ENCODE measurements at places on chromosomes 2 and 18.

GRCh38 chr2:9757501-9758264 lies 85.6 kb upstream of the TAF1B start:
- peak; percentile 58 for DNase-seq

GRCh38 chr2:109456776-109457175 lies 157.0 kb downstream of the SEPTIN10 start:
- DNase-seq = no peak

GRCh38 chr18:31684279-31685096 lies at the start of gene B4GALT6:
Gene B4GALT6 (minus strand): TSS chr18:31684581. CDS start chr18:31684426, 155 bp downstream.
- DNase-seq = peak; percentile 82

DNA sequence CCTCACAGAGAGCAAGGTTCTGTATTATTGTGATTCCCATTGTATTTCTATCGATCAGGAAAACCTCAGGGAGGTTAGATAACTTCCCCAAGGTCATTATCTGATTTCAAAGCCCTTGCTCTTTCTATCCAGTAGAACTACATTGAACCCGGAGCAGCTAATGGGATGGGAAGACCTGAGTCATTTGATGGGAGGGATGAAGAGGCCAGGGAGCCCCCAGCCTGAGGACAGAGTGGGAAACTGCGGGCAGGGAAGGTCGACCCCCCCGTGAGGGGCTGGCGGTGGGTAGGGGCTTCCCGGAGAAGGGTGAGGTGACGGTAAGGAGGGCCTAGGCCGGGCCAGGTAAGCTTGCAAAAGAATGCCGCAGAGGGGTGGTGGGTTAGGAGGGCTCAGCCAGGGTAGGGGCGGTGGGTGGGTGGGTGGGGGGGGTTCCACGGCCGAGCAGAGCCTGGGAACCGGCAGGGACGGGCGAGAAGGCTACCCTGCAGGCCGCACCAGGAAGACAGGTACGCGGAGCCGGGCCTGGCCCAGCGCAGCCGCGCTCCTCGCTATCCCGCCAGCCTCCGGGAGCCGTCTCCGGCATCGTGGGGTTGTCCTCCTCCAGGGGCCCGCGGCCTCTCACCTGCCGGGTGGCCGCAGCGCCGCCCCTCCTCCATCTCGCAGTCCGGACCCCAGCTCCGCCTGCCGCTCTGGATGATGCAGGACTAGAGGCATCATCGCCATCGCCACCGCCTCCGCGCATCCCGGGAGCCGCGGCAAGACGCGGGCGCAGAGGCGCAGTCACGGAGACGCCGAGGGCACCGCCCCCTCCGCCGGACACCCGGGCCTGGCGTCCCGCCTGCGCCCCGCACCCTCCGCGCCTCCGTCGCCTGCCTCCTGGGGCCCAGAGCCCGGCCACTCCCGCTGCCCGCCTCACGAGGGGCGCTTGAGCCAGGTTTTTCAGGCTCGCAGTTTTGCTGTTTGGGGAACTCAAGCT lies at the start of gene GPR75:
Gene GPR75 (minus strand): TSS at position 762 of the 976 bp plus-strand sequence. CDS start 5,211 bp downstream, outside the sequence.
- no peak for DNase-seq

DNA sequence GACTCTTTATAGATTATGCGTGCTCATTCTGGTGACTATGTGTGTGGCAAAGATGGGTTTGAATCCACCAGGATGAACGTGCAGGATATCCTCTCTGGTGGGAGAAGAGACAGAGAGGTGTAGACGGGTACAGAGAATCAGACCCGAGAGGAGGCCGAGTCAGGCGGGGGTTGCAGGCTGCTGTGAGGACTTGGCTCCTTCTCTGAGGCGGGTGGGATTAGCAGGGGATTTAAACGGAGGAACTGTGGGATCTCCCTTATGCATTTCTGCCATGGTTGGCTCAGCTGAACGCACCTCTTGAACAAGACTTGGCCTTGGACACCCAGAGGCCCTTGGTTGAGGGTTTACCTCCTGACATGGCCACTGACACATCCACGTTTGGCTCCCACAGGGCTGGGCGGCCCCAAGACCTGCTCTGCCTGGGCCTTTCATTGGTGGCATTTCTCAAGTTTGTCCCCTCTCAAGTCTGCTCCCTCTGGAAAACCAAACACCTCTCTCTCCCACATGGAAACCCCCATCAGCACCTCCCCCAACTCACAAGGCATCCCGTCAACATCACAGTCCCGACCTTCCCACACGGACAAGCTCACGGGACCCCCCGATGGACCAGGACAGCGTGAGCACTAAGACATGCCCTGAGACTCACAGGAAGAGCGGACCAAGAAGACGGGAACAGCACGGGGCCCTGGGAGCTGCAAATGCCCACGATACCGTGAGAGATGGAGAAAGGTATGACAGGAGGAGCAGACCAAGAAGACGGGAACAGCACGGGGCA lies 158.3 kb downstream of the RTP5 start:
- DNase-seq = no peak

GRCh38 chr18:3054780-3055179 lies 41.8 kb upstream of the LPIN2 start:
- DNase-seq = no peak

DNA sequence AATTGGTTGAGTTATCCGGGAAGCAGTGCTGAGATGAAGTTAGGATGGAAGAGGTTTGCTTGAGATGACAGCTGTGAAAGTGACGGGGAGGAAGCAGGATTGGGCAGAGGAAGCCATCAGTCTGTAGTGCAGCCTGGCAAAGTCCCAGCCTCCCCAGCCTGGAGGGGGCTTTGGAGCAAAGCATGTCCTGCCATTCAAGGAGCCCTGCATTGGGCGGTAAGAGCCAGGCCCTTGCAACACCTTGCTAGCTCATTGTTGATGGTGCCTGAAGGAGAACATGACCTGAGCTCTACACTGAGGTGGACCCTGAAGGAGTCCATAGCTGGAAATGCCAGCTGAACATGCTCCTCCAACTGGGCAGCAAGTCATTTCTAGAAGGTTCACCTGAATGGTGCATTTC lies 228.9 kb downstream of the ACKR3 start:
- no peak for DNase-seq

DNA sequence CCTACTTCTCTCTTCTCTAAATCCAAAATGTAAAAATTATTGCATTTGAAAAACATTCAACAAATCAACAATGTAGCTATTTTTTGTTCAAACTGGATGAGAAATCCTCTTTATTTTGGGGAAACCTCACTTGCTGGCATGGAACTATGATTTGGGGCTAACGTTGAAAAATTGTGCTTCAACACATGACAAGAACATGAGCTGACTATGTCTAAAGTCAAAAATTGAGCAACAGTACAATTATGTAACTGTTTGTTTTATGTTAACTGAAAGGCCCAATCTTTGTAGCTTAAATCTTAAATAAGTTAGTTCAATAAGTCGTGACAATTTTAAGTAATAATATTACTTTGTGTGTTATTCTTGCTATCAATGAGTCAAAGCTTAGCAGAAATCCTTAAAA lies 67.3 kb downstream of the TMEFF2 start:
- no peak for DNase-seq

GRCh38 chr2:241463276-241464135 lies 44.9 kb downstream of the STK25 start:
- DNase-seq = no peak

DNA sequence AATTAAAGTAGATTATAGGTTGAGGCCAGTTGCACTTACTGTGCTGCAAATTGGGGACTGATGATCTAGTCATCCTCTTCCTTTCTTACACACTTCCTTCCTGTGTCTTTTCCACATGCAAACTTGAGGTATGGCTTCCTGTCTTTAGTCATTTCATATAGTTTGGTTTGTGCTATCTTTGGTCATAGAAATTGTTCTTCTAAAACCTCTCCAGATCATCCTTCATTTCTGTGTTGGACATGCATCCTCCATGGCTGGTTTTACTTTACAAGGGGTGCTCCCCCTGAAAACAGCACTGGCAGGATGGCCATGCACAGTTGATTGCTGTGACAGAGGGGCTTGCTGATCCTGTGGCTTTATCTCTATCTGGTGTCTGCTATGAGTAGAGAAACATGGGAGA lies 36.5 kb downstream of the MGAT5 start:
- no peak for DNase-seq

DNA sequence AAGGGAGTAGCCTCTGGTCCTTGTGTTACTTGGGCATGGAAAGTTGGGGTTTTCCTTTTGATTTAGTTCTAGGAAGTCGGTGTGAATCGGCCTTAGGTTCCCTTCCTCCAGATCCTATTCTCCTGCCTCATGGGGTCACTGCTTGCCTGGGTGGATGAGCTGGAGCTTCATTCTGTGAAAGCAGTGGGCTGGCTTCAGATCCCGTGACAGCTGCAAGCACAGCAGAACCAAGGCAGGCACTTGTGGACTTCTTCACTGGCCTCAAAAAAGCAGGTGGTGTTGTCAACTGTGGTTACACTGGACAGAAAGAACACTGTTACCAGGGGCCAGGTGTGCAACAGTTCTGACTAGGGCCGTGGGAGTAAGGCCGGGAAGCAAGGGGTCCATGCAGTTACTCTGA lies 243.4 kb downstream of the LDLRAD4 start:
- DNase-seq = no peak

GRCh38 chr2:125559186-125559585 lies 1096.8 kb upstream of the GYPC start:
- DNase-seq = no peak

- no peak for DNase-seq
These were observed 7.7 kb downstream of the DOK1 start for GRCh38 chr2:74562126-74562775.

GRCh38 chr18:79798346-79798998 lies 734 bp downstream of the KCNG2 start:
- DNase-seq = no peak

GRCh38 chr2:6011921-6012320 lies 319.7 kb downstream of the SOX11 start:
- DNase-seq = peak; percentile 13

- DNase-seq = peak; percentile 34
These were observed at the start of gene CHRND for GRCh38 chr2:232525791-232526371. Gene CHRND (plus strand): TSS chr2:232526160. CDS start chr2:232526216, 56 bp downstream.

All from NCI-H146 (cell line).